ENCODE measurements at places on chromosomes 16 and 17.

- no peak for DNase-seq
Observed at GRCh38 chr16:57479976-57480753, 6.1 kb downstream of the DOK4 start.

DNA sequence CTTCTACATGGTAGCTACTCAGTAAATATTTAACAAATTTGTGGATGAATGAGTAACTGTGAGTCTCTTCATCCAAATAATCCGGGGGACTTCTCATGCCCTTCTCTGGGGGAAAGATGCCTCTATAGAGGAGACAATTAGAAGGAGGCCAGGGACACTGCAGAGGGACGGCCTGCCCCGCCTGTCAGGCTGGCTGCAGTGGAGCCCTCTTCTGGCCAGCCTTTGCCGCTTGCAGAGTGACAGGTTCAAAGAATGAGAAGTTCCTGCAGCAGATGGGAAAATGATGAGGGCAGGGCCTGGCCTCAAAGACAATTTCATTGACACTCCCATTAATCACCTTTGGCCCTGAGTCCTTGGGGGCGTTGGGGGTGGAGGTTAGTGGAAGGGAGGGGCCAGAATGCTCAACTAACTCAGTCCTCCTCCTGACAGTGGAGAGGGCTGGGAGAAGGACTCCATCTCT, 339.0 kb downstream of the MAF start:
- no peak for DNase-seq

DNA sequence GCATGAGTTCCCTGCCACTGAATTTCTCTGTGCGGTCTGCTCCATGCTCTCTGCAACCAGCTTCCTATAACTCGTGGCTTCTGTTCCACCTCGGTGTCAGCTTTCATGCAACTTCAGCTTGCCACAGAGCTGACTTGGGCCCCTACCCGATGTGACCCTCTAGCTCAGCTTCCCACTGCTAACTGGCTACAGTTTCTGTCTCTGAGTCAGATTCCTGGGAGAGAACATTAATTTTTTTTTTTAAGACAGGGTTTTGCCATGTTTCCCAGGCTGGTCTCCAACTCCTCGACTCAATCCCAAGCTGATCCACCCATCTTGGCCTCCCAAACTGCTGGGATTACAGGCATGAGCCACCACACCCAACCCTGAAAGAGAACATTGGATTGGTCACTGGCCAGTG, 35.5 kb upstream of the PSMD7 start:
- no peak for DNase-seq

- DNase-seq, result no peak
Observed at GRCh38 chr16:65672960-65673359, 551.1 kb upstream of the CDH11 start.

DNA sequence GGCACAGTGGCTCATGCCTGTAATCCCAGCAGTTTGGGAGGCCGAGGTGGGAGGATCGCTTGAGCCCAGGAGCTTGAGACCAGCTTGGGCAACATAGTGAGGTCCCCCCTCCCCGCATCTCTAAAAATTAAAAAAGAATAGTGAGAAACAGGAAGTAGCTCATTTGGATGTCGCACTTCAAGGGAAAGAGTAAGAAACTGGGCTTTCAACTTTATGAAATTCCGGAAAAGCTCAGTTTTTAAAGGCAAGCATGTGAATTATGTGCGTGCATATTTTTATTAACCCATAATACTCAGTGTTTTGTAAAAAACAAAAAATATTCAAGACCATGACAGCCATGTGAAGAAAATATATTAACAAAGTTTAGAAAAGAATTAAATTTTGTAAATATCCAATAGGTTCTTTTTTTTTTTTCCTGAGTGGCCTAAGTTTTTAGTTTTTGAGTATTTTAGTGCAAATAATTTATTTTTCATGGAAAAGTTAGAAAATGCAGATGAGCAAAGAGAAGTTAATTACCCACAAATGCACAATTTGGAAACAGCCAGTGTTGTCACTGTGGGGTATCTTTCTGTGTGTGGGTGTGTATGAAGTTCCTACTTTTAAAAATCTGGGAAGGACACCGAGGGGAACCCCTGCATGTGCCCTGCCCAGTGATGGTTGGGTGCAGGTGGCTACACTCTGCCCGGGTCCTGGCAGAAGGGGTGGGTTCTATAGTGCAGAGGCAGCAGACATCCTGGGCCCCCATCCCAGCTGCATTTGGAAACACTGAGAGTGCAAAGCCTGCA, 40.0 kb downstream of the CIBAR2 start:
- no peak for DNase-seq

GRCh38 chr17:73534209-73534909, 109.9 kb downstream of the SDK2 start:
- no peak for DNase-seq

GRCh38 chr17:4394208-4395110, 28.0 kb upstream of the UBE2G1 start:
- DNase-seq, result no peak

- DNase-seq, result no peak
Observed at GRCh38 chr16:68235108-68235886, 630 bp downstream of the ESRP2 start.

DNA sequence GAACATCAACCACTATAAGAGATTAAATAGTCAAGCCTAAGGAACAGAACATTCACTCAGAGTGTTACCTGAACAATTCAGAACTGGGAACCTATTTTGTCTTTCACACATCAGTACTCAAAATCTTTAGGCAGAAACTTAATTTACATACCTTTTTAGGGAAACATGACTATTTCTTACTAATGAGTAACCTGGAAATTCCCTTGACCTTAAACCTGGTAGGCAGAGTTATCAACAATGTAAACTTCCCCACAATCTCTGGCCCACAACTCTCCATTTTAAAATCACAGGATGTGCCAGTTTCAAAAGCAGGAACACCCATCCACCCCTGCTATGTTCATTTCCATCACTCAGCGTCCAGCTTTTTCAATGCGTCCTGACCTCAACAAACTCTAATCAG, 132.9 kb upstream of the ANKFN1 start:
- DNase-seq, result no peak

DNA sequence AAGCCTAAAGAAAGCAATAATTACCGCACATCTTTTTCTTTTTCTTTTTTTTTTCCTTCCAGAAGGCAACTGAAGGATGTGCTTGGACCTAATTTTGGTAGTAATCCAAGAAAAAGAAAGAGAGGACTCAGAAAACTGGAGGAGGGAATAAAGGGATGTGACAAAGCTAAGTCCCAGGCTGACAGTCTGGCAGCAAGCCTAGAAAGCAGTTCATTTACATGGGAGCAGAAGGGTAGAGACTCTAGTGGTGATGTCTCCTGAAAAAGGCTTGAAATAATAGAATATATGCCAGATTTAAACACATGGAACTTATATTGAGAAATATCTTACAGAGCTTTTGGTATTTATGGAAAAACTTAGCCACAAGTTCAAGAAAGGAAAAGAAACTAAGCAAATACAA, 101.0 kb upstream of the SHISA6 start:
- DNase-seq, result no peak

DNA sequence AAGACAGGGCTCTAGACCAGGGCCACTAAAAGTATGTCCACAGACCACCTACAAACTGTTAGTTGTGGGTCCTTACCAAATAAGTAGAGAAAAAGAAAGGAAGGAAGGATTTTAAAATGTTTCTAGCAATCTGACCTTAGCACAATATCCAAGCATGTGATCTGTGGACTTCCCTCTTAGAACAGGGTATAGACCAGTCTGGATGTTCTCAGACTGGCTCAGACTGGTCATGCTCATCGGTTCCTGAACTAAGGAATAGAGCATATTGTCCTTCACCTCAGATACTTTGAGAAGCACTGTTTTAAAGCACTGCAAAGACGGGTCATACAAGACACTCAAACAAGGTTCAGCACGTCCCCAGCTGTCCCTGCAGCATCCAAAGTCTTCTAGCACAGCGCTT, 25.8 kb downstream of the CUEDC1 start:
- no peak for DNase-seq

DNA sequence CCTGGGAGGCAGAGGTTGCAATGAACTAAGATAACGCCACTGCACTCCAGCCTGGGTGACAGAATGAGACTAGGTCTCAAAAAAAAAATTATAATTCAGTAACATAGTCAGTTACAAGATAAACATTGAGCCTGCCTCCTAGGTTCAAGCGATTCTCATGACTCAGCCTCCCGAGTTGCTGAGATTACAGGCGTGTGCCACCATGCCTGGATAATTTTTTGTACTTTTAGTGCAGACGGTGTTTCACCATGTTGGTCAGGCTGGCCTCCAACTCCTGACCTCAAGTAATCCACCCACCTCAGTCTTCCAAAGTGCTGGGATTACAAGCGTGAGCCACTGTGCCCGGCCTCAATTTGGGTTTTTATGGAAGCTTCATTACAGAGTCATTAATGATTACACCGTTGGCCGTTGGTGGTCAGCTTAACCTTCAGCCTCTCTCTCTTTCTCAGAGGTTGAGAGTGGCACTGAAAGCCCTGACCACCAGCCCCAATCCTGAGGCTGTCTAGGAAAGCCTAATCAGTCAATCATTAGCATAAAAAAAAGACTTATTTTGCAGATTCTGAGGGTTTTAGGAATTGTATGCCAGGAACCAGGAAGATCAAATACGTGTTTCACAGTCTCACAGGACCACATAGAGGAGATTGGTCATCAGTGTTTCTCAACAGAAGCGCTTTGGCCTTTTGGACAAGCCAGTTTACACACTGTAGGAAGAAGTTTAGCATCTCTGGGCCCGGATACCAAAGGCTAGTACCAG, 1.3 kb upstream of the LRRC37A3 start:
- no peak for DNase-seq

- DNase-seq, result no peak
Observed at GRCh38 chr17:21193031-21193430, 20.9 kb downstream of the TMEM11 start.

DNA sequence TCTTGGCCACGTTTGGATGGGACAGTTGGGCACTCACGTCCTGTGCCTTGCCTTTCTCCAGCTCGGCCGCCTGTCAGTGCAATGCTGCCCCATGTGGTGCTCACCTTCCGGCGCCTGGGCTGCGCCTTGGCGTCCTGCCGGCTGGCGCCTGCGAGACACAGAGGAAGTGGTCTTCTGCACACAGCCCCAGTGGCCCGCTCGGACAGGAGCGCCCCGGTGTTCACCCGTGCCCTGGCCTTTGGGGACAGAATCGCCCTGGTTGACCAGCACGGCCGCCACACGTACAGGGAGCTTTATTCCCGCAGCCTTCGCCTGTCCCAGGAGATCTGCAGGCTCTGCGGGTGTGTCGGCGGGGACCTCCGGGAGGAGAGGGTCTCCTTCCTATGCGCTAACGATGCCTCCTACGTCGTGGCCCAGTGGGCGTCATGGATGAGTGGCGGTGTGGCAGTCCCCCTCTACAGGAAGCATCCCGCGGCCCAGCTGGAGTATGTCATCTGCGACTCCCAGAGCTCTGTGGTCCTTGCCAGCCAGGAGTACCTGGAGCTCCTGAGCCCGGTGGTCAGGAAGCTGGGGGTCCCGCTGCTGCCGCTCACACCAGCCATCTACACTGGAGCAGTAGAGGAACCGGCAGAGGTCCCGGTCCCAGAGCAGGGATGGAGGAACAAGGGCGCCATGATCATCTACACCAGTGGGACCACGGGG, 7.1 kb downstream of the ACSF3 start:
- DNase-seq, result no peak

DNA sequence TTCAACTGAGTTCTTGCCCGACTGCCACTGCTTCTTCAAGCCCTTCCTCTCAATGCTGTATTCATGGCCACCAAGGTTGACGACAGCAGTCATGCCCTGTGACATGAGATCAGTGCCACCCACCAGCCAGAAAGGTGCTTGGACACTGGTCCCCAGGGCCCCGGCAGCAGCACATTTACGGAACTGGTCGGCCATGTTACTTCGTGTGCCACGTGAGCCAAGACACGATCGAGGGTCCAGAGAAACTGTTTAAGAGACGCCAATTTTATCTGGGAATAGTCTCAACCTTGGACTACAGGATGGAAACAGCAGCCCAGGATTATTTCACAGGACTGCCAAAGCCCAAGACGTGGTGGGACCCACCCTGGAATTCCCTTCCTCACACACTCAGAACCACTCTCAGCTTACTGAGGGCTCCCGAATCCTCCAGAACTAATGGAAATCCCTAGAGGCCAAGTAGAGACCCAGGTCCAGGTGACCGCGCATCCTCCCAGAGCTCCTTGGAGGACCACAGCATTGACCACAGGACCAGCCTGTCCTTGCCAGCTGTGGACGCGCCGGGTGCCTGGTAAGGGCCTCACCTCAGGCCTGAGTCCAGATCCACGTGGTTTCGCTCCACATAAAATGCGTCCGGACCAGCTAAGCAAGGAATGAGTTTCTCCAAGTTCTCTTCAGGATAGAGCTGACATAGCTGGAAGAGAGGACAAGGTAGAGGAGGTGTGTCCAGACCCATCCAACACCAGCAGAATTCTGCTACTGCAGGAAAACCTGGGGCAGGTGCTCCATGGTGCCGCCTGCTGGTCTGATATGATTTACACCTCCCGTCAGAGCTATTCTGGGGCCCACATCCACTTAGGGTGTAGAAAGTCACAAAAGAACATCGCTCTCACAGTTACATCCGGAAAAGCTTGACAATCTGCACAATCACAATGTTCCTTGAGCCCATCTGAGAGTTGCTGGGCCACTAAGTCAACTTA, 28.2 kb downstream of the MAP1LC3B start:
- no peak for DNase-seq

- no peak for DNase-seq
Observed at GRCh38 chr17:14790521-14790920, 474.6 kb downstream of the PMP22 start.

DNA sequence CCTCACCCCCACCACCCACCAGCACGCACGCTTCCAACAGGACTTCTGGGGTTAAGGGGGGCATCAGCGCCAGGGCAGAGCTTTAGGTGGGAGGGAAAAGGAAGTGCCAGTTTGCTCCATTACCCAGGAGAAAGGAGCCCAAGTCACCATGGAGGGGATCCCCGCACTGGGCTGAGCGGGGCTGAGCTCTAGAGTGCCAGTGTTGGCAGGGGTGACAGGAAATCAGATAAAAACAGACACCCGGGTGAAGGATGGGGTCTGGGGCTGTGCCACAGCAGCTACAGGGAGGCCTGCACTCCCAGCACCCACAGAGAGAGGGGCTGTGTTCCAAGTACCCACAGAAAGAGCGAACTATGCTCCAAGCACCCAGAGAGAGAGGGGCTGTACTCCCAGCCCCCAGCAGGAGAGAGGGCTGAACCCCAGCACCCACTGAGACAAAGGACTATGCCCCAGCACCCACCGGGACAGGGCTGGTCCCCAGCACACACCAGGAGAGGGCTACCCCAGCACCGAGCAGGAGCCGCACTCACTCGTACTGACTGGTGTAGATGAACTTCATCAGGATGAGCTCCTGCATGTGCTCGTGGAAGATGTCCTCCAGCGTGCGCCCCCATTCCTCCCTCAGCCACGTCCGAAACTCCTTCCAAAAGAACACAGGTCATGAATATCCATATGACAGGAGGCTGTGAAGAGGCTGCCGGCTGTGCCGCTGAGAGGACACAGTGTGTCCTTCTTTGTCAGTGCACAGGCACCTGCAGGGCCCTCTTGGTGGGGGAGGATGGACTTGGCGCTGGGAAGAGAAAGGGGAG, 18.6 kb upstream of the C16orf95 start:
- DNase-seq, result no peak
